Mucosa of descending colon (tissue), 3 donors: ENCODE measurements at places on chromosomes 5 and 9. TPM values are rescaled to one million over a fixed set of nuclear protein-coding genes. Genes with fewer than 3 reads are reported as not detected.

DNA sequence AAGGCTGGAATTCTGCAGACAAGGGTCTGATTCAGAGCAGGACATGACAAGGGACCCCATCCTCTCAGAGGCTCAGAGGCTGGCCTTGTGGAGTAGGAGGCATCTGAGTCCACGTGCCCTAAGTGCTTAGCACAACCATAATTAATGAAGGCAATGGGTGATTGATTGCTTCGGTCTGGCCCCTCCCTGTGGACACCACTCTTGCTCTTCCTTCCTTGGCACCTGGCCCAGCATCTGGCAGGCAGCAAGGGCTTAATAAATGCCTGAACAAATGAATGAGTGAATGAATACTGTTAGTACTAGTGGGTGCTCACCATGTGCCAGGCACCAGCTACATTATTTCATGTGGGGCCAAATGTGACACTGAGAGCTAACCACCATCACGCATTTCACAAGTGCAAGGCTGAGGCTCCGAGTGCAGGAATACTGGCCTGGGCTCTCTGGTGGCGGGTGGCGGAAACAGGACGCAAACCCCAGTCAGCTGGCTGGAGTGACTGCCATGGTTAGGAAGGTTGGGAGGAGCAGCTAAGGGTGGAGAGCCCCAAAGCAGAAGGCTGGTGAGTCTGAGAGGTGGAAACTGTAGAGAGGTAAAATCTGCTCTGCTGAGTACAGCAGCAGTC lies 53.6 kb downstream of the ASS1 start:
- peak; percentile 20 for DNase-seq

DNA sequence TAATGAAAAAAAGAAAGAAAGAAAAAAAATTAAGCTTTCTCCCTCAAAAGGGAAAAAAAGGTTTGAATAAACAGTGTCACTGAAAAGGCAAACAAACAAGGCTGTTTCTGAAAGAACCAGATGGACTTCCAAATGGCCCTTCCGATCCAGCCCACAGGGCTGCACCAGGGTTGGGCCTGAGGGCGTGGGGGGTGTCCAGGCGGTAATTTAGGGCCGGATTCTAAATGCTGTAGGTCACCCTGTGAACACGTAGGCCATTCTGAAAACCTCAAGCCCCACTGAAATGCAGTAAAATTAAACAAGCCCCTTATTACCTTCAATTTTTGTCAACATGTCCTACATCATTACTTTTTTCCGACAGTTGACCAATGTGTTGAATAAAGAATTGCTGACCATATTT lies 132.1 kb downstream of the HSD17B3 start:
- no peak for DNase-seq

DNA sequence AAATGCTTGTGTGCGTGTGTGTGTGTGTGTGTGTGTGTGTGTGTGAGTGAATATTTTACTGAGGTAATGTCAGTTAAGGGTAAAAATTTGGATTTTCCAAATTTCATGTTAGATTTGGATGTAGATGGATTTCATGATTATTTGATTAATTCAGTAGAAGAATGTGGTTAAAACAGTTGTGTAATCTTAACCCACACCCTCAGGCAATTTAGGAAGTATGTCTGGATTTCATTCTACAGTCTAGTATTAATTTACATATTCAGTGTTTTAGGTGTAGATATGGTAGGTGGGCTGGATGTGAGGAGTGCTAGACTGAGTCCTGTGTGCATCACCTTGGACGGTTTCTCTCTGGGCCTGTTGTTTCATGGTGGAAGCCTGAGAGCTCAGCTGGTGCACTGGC lies 99.1 kb upstream of the CKMT2 start:
- no peak for DNase-seq

GRCh38 chr5:23072179-23072578 lies 219.0 kb upstream of the CDH12 start:
- DNase-seq: no peak

- peak; percentile 45 for DNase-seq
Measured at GRCh38 chr9:90301277-90301653, 341.4 kb downstream of the DIRAS2 start.

DNA sequence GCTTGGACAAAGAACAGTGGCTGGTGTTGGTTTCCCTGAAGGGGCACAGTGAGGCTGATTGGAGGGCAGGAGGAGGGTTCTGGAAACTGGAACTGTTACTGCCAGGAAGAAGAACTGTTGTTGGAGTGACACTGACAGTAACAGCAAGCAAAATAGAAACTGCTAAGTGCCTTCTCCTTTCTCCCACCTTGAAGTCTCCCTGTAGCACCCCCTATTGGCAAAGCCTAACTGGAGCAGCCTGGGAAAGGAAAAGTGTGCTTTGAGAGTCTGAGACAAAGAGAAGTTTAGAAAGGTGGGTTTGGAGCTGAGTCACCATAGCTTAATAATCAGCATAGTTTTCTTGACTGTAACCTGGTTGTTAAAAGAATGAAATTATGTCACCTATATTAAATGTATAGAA lies 2.5 kb upstream of the TMEM174 start:
- DNase-seq: no peak

The LCN15 gene
- 17.2 TPM for total RNA-seq
